Peyer's patch (tissue), 4 donors: ENCODE measurements at places on chromosomes 13 and 19.
A peak's percentile ranks its signal among the peaks of the same experiment; 100 is the strongest.

DNA sequence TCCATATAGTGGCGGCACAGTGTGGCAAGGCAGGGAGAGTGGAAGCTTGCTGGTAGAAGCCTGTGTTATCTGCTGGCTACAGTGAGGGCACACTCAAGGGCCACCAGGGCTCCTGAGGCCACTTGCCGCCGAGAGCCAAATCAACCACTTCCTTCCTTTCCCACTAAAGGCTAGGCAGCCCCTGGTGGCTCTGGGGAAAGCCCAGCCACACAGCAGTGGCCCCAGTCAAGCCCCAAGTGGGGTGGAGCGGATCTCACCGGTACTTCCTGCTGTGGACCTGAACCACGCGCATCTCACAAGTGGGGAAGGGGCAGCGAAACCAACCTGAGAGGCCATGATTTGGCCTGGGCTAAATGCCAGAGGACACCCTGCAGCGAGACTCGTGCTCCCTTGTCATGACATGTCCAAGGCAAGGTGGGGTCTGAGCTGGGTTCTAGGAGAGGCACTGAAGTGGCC, 21.9 kb upstream of the SLC35E1 start:
- H3K4me3 ChIP-seq: no peak overlapping the region
- DNase-seq: peak; percentile 72
- no peaks in the 10 kb centered on the region for H3K27me3 ChIP-seq
- peaks cover 16% of the 10 kb centered on the region for H3K4me1 ChIP-seq
- H3K36me3 ChIP-seq: no peaks in the 10 kb centered on the region

- H3K4me3 ChIP-seq: no peak overlapping the region
- no peak for DNase-seq
- H3K4me1 ChIP-seq: peaks cover 11% of the 10 kb centered on the region
- H3K27ac ChIP-seq: no peak overlapping the region
- no peaks in the 10 kb centered on the region for H3K27me3 ChIP-seq
- no peaks in the 10 kb centered on the region for H3K36me3 ChIP-seq
These were observed 26.7 kb upstream of the FFAR2 start for GRCh38 chr19:35421362-35421761.

- peak overlapping the region; percentile 31 for H3K27ac ChIP-seq
- H3K27me3 ChIP-seq: no peaks in the 10 kb centered on the region
- no peaks in the 10 kb centered on the region for H3K36me3 ChIP-seq
- H3K4me3 ChIP-seq: no peak overlapping the region
- no peak for DNase-seq
These were observed 85.2 kb downstream of the EDNRB start for GRCh38 chr13:77833331-77833863.

- H3K4me3 ChIP-seq: no peak overlapping the region
- H3K27me3 ChIP-seq: no peaks in the 10 kb centered on the region
- H3K36me3 ChIP-seq: no peaks in the 10 kb centered on the region
- no peak overlapping the region for H3K27ac ChIP-seq
- no peaks in the 10 kb centered on the region for H3K4me1 ChIP-seq
- DNase-seq: no peak
These were observed 38.5 kb downstream of the SOX21 start for GRCh38 chr13:94673851-94674250.

DNA sequence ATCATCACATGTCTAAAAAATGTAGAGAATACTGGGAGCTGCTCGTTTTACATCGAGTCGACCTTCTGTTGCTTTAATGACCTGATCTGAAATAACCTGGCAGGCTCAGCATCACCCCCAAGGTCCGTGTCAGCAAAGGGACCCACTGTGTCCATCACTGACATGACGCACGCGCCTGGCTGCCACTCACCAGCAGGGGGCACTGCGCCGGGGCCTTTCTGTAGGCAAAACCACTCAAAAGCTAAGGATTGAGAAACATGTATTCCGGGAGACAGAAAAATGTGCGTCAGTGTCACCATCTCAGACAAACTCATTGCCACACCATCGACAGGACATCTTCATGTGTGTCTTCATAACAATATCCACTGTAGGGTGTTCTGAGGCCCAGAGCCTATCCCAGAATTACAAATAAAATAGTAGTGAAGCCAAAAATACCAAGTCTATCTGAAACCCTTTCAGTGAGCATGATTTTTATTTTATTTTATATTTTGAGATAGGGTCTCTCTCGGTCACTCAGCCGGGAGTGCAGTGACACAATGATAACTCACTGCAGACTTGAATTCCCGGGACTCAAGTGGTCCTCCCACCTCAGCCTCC, 130.3 kb upstream of the LSM14A start:
- peak; percentile 74 for DNase-seq
- H3K4me3 ChIP-seq: no peak overlapping the region
- H3K4me1 ChIP-seq: no peaks in the 10 kb centered on the region
- no peaks in the 10 kb centered on the region for H3K27me3 ChIP-seq

DNA sequence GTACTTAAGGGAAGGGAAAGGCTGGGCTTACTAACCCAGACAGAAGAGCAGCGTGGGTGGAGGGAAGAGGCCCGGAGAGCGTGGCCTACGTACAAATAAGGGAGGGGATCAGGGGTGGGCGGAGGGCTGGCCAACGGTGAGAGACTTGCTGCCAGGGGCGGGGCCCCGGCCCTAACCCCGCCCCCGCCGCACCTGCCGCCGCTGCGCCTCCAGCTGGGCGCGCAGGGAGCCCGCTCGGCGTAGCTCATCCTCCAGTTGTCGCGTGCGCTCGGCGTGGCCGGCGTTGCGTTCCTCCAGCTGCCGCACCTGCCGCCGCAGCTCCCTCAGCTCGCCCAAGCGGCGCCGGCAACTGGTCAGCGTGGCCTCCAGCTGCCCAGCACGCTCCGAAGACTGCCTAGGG, 5.7 kb downstream of the HOOK2 start:
- no peaks in the 10 kb centered on the region for H3K4me1 ChIP-seq
- H3K4me3 ChIP-seq: no peak overlapping the region
- no peak overlapping the region for H3K27ac ChIP-seq
- H3K36me3 ChIP-seq: peaks cover 37% of the 10 kb centered on the region
